ENCODE measurements at places on chromosomes 6 and 20.

DNA sequence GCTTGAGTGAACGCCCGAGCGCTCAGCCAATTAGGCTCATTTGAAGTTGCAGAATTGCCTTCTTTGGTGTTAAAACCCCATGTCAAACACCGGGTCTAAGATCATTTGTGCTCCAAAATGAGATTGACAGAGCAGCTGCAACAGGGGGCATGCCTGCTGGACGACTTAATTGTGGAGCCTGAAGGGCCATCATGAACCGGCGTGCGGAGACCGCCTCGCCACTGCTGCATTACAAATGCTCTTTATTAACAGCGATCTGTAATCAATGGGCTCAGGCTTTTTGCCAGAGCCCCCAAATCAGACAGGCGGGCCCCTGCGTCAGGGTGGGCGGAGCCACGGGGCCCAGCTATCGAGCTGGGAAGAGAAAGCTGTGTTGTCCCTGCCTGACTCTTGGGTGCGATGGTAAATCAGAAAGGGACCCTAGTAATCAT lies 183.2 kb downstream of the SIM1 start:
- no peak for DNase-seq

GRCh38 chr6:168865-169455 lies 123.3 kb upstream of the DUSP22 start:
- DNase-seq, result no peak

GRCh38 chr6:121688974-121689373 lies 253.5 kb downstream of the GJA1 start:
- DNase-seq, result no peak

- DNase-seq, result no peak
Observed at GRCh38 chr6:45301348-45302142, 26.6 kb upstream of the RUNX2 start.

- no peak for DNase-seq
Observed at GRCh38 chr6:157637941-157638662, 184.9 kb upstream of the SNX9 start.

All from GM12878 (cell line).